ENCODE measurements at places on chromosomes 6 and 20.

- no peak for ATAC-seq
Measured at GRCh38 chr20:32462900-32463641, 104.9 kb downstream of the ASXL1 start.

DNA sequence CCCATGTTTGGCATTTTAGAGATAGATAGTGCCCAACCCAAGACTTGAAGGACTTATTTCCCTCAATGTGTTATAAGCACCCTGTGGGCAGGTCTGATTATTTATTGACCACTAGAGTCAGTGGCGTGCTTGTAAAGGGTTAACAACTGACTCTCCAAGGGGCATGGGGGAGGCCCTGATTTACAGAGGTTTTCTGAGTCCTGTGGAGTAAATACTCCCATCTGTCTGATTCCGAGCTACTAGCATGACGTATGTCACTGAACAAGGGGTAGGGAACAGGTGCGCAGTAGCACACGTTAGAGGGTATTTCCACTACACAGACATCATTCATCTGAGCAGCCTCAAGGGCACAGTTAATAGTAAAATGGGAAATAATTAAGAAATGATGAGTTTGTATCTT, 17.4 kb upstream of the TRAM2 start:
- no peak for ATAC-seq

DNA sequence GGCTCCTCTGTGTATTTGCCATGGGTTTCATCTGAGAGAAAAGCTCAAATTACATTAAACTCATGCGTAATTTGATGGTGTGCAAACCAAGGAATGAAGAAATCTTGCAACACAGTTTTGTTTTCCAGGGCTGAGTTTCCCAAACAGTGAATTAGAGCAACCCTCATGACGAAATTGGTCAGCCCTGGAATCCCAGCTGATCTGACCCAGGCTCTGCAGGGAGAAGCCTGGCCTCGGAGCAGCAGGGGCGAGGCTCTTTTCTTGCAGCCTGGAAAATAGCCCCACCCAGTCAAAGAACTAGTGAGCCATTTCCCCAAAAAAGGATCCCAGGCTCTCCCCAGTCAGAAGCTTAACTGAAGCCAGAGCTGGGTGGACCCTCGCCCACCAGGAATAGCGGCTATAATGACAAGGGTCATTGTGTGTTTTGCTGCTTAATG, 107.3 kb upstream of the SNX9 start:
- ATAC-seq = no peak

DNA sequence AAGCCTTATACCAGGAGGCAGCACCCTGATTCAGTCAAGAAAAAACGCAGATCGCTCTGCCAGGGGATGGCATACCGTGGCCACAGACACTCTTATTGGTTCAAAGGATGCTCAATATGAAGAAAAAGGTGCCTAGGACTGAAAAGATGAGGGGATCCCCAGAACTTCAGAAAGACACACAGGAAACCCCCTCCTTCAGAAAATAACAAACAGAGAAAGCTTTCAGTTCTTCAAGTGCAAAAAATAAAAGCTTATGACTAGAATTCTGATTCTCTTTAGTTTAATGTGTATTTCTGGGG, 17.7 kb upstream of the MYB start:
- no peak for ATAC-seq

GRCh38 chr20:45405571-45406259, 2.4 kb upstream of the DBNDD2 start:
- ATAC-seq = peak; percentile 23

DNA sequence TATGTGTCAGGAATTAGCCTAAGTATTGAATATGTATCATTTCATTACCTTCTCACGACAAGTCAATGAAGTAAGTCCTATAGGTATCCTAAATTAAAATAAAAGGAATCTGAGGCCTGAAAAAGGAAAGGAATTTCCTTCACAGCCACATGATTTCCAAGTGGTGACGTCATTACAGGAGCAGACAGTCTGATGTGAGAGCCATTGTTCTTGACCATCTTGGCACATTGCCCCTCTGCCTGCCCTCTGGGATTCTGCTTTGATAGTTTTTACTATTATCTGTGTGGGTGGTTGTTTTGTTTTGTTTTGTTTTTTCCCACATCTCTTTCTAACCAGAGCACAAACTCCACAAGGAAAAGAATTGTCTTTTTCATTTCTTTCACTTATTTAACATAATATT, 219.8 kb upstream of the UFL1 start:
- ATAC-seq = no peak

Measured in motor neuron (in vitro differentiated cells).